Kidney capillary endothelial cell (primary cell): ENCODE measurements at places on chromosomes 11 and 22.

DNA sequence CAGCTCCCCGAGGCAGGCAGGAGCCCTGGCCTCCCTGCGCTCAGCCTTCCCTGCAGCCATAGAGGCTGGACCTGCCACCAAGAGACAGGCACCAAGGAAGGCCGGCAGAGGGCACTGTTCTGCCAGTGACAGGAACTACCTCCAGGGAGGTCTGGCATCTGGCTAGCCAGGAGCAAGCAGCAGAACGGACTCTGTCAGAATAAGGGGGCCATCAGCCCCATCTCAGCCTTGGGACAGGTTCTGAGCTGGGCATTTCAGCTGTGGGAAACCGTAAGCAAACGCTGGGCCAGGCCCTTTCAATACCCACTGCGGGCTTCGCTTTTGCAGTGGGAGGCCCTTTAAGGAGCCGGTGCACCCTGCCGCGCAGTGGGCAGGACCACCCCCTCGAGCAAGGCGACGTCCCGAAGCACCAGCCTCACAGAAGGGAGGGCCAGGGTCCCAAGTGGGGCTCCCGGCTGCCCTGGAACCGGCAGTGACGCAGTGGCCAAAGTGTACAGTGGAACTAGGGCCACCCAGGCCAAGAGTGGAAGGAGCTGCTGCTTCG is 18.2 kb downstream of the IFT27 start:
- peak; percentile 64 for DNase-seq

DNA sequence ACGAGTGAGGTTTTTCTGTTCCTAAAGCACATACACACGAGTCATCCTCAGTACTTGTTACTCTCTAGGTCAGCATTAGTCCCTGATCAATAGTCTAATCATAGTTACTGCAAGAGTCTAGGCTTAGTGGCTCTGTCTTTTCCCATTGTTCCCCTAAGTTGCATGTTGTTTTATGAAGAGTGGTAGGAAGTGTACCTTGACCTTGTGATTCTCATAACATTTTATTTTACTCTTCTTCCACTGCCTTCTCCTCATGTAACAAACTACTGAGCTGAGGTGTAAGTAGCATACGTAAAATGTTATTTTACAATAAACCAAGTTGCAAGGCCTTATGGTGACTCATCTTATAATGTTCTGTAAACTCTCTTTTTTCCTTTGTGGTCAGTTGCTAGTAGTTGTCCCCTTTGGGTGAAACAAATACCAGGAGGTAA is 15.0 kb downstream of the METTL15 start:
- DNase-seq = no peak

GRCh38 chr11:128755564-128755963 is 61.7 kb downstream of the FLI1 start:
- no peak for DNase-seq

- no peak for DNase-seq
Measured at GRCh38 chr11:44837661-44838060, 110.9 kb downstream of the TSPAN18 start.

- no peak for DNase-seq
Measured at GRCh38 chr22:32994898-32995297, 63.3 kb downstream of the SYN3 start.

GRCh38 chr11:115249061-115249578 is 255.1 kb downstream of the CADM1 start:
- DNase-seq = no peak
